CD4-positive, alpha-beta T cell treated with Interferon gamma for 1 hour (primary cell): ENCODE measurements at places on chromosomes 13 and 19.

DNA sequence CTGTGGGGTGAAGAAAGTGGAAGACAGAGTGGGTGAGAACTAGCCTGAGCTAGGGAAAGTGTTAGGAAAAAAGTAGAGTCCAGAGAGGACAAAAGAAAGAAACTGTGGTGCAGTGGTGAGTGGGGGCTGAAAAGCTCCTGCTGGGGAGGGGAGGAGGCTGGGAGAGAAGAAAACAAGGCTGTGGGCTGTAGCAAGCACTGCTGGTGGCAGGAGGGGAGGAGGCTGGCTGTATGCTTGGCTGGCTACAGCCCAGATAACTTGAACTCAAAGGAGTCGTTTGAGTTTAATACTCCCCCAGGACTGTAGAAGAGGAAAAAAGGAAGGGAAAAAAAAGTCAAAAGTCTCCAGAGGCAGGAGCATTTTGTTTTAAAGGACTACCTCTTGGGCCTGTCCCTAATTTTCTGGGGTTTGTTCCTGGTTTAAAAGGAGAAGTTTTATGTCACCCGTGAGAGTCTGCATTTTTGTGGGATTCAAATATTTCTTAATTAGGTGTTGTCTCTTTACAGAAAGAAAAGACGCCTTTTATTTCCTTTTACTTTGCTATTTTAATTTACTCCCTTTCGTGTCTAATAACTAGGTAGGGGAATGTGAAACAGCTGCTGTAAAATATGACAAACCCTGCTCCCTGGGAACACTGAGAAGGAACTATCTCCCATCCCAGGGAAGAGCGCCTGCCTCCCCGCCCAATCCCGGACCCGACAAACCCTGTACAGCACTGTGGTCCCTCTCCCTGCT lies 21.7 kb downstream of the ZIC5 start:
- no peak for DNase-seq

DNA sequence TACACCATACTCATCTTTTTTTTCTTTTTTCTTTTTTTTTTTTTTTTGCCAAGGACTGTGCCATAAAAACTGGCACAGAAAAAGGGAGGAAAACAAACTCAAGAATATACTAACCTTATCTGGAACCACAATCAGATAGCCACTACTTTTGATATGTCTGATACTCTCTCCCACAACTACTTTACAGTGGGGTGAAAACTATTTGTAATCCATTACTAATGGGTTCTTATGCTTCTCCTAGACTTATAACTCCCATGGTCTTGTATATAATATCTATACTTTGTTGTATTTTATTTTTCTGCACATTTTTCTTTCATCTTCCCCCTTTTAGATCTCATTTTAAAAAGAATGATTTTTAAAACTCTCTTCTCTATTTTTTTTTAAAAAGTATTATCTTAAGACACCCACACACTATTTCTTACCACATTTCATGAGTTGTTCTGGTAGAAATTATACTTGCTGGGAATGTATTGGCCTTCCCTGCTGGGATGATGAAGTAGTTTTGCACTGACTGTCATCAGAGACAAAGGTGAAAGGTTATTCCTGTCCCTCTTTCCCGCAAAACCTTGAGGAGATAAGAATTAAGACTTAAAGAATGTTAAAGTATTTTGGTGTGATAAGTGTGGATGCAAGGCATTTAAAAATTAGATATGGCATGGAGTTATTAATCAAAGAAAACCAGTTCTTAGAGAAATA lies 146.7 kb upstream of the KLF12 start:
- DNase-seq = no peak

DNA sequence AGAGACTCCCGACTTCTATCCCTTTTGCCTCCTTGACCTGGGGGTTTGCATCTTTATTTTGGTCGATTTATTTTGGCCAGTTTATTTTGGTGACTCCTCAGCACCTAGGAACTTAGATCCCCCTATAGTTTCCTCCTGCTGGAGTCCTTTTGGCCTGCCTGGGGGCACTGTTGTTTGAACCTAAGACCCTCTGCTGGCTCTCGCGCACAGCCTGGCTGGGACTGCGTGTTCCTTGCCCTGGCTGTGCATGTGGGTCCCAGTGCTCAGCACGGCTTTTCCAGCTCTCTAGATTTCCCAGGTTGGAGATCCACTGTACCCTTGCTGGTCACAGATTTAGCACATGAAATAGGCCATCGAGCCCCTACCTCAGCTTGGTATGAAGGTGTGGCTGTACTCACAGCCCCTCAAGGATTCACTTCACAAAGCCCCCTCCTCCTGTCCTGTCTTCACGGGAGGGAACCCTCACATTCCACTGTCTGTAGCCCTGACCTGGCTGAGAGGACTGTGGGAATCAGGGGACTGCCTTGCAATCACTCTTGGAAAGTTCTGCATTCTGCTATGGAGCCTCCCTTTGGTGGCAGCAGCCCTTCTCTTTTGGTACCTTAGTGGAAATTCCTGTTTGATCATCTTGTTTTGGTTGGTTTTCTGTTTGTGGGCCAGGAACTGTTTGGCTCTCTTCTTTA lies 8.3 kb downstream of the UBAC2 start:
- no peak for DNase-seq

GRCh38 chr19:4347521-4347920 lies 4.2 kb downstream of the MPND start:
- no peak for DNase-seq

GRCh38 chr13:24066405-24067295 lies 93.9 kb upstream of the SPATA13 start:
- DNase-seq = no peak

DNA sequence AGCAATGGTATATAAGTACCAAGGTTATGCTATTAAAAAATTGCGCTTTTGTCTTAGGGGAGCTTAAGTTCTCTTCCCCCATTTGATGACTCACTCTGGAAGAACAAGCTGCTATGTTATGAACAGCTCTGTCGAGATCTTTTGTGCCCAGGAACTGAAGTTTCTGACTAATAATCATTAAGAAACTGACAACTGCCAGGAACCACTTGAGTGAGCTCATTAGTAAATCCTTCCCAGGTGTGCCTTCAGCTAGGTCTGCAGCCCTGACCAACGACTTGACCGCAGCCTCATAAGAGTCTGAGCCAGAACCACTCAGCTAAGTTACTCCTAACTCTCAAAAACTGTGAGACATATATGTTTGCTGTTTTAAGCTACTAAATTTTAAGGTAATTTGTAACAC lies 147.8 kb downstream of the SLITRK6 start:
- no peak for DNase-seq
